ENCODE measurements at places on chromosomes 4 and X.

DNA sequence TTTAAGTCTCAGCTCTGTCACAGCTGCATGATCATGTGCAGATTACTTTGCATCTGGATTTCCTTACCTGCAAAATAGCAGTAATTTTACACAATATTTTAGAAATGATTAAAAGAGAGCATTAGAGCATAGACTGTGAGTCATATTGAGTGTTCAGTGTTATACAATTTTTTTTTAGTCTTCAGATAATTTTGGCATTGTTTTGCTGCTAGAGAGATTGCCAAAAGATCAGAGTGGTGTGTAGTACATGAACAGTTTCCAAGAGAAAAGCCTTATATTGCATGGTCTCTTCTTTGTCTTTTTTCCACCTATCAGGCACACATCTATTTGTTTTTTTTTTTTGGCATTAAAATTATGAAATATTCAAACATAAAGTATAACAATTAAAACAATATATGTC is 209.6 kb upstream of the TLL1 start:
- no peak for DNase-seq

DNA sequence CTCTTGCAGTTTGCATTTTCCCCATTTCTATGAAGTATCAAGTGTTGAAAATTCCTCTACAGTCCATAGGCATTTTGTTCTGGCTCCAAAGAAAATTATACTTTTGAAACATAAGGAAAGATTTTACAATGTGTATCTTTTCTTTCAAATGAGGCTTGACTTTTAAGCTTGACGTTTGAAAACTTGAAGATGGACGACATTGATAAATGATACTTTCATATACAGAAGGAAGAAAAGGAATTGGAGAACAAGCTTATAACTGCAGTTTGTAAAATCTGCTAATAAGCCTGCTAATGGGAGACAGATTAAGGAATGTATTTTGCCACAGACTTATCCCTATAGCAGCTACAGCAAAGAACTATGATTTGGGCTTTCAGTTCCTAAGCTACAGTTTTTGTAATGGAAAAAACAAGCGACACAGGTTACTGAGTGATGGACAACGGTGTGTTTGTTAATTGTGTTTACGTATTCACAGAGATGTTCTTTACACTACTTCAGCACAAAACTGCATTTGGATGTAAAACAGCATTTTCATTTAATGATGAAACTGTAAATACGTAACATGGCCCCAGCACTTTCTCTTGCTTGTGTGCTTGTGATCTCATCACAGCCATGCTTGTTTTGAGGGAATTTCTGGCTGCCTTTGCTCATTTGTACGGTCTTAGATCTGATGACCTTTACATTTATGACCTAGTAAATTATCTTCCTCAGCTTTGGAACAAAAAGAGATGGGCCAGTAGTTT is 83.2 kb upstream of the FAT1 start:
- no peak for DNase-seq

DNA sequence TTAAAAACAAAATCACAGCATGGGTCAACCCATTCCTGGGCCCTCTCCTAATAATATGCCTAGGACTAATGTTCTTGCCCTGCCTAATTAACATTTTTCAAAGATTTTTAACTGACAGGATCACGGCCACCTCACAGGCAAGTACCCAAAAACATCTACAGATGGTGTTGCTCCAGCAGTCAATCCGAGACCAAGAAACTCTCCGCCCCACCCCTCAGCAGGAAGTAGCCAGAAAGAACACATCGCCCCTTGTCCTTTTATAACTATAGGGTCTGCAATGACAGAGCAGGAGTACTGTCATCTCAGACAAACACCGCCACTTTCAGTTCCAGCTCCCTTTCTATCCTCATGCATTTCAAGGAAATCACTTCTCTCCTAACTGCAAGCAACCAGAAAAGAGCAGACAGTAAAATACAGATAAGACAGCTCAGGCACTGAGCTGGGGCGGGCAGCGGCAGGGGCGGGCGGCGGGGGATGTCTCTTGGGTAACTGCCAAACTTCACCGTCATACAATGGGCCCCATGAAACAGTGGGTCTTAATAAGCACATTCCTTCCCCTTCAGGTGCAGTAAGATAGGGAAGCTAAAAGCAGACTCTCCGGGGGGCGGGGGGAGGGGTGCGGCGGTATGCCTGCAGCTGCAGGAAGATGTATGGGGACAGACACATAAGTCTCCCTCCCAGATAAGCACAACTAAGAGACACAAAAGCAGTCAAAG is 67.4 kb downstream of the ZNF182 start:
- no peak for DNase-seq

DNA sequence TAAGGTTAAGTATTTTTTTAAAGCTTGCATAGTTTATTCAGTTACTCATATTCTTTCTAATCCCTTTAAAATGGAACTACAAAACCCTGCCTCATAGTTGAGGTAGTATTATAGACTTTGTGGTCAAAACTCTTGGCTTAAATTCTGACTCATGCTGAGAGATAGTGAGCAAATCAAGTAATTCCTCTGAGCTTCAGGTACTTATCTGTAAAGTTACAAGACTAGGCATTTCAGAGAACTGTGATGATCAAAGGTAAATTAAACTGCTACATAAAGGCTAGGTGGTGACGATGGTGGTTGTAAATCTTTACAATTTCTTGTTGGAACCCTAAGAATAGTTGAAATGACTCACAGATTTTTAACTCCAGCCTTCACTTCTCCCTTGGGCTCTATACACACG is 3.2 kb upstream of the CLOCK start:
- no peak for DNase-seq

DNA sequence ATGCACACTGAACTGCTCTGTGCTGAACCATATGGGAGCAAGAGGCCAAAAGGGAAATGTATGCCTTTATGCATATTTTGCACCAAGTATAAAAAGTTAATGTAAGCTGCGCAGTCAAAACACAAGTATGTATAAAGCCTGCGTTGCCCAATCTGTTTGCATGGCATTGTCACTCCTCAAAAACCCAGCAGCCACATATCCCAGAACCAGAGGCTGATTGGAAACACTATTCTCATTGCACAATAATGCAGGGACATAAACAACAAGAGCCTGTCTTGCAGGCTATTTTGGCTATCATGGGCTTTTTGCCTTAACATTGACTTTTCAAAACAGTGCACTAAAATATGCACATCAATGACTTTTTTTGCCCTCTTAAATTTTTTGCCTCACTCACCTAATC is 5.1 kb upstream of the ASB9 start:
- DNase-seq: no peak

DNA sequence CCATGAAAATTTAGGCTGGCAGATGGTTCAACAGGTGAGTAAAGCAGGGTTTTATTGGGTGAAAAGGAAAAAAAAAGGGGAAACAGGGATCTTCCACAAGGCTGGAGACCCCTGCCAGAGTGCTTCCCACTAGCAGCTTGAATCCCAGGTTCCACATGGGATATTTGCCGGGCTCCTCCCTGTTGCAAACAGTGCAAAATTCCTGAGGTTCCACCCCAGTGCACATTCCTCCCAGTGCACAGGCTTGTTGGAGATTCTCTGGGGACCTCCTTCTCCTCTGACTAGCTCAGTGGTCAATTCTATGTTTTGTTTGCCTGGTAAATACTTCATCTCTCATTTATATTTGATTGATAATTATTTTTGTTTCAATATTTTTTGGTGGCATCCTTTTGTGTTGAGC is 66.4 kb upstream of the UGT2B15 start:
- no peak for DNase-seq

DNA sequence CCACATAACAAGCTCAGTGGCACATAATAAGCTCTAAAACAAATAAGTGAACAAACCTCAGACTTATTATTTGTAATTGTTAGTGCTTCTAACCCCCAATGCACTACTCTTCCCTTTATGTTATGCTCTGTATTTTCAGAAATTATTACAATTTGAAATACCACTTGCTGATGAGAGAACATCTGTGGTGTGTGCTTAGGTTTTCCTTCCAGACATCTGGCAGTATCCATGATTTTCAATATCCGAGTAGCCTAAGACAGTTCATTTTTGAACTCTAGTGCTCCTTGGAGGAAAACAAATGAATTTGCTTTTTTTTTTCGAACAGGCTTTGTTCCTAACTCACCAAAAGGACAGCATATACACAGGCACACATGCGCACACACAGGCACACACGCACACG is 278.7 kb upstream of the CLNK start:
- DNase-seq: no peak

GRCh38 chr4:146521541-146522097 is at the start of gene SLC10A7:
TSS of gene SLC10A7 (minus strand) at chr4:146521940. CDS start at chr4:146521717, 223 bp downstream.
- peak; percentile 47 for DNase-seq

DNA sequence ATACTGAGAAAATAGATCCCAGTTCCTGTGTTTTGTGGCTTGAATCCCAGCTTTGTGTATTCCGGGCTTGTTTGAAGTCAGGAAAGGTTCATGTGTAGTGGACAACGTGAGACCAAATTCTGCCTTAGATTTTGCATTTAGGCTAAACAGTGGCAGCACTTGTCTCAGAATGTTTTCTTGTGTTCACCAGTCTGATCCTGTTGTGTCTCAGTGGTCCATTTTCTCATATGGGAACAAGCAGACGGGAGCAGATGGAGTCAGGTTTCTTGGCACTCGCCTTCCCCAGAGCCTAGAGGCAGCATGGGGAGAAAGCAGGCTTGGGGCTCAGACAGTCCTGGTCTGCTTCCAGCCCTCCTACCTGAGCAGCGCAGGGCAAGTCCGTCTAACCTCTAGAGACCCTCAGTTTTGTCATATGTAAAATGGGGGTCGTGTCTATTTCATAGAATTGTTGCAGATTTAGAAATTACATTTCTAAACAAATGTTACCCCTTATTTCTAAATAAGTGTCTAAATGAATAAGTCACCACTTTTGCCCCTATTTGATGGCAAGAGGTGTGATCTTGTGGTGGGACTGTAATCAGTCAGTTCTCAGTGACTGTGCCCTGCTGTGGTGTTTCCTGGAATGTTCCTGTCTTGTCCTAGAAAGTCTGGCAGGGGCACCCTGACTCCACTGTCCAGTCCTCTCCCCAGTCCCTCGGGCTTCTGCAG is 28.3 kb upstream of the MSANTD1 start:
- no peak for DNase-seq

- no peak for DNase-seq
Observed at GRCh38 chr4:176499518-176499917, 179.8 kb downstream of the SPCS3 start.

- DNase-seq: no peak
Observed at GRCh38 chr4:47715716-47716416, 122.0 kb downstream of the CORIN start.

DNA sequence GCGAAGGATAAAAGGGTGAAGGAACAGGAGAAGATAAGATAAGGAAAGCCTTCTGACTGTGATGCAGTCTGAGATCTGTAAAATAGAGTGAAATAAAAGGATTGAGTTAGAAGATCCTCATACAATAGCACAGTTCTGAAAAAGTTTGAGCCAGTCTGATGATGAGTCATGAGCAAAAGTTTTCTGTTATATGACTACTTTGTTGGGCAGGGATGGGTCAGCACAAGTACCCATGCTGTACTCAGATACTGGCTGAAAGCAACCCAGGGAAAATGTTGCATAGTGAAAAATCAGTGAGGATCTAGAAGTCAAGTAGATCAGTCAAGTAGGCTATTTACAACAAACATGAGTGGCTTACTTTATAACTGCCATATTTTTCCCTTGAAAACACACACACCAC is 253.5 kb downstream of the PCDH10 start:
- no peak for DNase-seq
